ENCODE measurements at places on chromosomes 1 and 21.
A peak's percentile ranks its signal among the peaks of the same experiment; 100 is the strongest.

DNA sequence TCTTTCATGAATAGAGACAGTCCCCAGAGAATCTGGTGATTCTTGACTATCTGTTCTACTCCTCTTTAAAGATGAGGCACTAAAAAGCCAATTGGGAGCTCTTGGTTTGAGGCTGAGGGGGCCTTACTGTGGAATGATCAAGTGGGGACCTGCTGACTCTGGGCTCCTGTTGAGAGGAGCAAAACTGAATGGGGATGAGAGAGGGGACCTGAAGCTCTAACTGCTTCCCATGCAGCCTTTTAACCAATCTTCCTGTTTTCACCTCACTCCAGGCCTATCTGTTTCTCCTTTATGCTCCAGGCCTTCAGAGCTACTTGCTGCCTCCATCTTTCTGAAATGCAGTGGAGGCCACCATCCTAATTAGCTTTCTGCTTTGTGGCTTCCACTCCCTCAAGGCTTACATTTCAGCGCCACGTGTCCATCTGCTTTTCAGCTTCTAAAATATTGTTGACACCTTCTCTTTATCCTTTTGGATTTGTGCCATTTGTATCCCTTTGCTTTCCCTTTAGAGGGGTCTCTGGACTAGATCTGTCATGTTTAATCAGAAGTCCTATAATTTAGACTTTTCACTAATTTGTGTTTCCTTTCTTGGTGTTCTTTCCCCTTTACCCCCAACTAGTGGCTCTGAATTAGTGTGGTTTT, 145.7 kb downstream of the DHRS3 start:
- no peak for DNase-seq

DNA sequence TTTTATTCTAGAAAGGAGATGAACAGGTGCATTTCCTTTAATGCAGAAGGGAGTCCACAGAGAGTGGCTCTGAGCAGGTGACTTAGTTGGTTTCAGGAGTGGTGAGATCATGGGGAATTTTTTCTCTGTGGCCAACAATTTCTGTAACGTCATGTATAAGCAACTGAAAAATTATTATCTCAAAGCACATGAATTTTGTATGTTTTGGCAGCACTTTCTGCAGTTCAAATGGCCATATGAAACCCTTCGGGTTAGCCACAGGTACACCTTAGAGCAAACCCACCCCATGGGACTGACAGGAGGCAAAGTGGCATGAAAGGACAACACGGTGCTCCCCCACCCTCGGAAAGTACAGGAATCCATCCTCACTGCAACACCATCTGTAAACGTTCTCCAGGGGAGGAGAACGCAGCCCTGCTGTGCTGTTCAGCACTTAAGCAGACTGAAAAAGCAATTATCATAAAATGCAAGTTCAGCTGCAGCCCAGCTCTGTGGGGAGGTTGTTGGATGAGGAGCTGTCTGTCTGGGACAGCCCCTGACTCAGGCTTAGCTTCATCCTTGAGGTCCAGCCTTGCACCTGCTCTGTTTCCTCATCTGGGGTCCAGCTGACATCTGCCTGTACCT, 55.8 kb upstream of the CLDN14 start:
- no peak for DNase-seq

GRCh38 chr1:185984113-185984836, 250.1 kb downstream of the HMCN1 start:
- DNase-seq: peak; percentile 12

GRCh38 chr1:160761886-160762285, 22.8 kb downstream of the SLAMF7 start:
- DNase-seq: no peak

DNA sequence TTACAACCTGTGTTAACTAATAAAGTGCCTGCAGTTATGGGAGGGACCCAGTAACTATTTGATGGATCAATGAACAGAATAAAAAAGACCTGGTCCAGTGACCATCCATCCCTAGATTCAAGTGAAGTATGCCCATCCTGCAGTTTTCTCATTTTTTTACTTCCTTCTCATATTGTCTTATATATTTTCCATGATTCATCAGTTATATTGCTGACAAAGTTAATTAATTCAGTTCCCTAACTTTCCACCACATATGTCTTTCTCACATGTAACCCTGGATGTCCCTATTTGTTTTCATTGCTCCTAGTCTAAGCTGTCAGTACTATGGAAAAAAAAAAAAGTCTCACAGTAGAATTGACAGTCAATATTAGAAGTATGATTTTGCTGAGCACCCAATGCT, 64.3 kb downstream of the ITGB3BP start:
- no peak for DNase-seq

- DNase-seq: no peak
These were observed 59.9 kb downstream of the CYYR1 start for GRCh38 chr21:26513212-26513611.

DNA sequence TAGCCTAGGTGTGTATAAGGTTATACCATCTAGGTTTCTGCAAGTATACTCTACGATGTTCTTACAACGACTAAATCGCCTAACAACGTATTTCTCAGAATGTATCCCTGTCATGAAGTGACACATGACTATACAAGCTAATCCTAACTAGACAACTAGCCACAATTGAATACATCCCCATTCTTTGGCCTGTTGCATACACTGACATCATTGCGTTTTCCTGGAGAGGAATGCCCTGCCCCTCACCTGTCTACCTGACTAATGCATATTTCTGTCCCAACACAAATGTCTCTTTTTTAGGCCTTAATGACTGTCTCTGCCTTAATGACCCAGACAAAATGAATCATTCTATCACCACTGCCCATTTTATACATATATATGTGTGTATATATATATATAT, 8.5 kb upstream of the NFIA start:
- no peak for DNase-seq

Data from suppressor macrophage treated with lipopolysaccharide for 4 hours (primary cell).